ENCODE measurements at places on chromosomes 5 and 9. TPM values are rescaled to one million over a fixed set of nuclear protein-coding genes. Genes with fewer than 3 reads are reported as not detected.

GRCh38 chr9:131854896-131855613, 115.2 kb upstream of the RAPGEF1 start:
- no peak for DNase-seq

GRCh38 chr5:179802950-179803562, 3.6 kb downstream of the MGAT4B start:
- no peak for DNase-seq

- no peak for DNase-seq
These were observed 287.8 kb upstream of the TMEM161B start for GRCh38 chr5:88556406-88556805.

DNA sequence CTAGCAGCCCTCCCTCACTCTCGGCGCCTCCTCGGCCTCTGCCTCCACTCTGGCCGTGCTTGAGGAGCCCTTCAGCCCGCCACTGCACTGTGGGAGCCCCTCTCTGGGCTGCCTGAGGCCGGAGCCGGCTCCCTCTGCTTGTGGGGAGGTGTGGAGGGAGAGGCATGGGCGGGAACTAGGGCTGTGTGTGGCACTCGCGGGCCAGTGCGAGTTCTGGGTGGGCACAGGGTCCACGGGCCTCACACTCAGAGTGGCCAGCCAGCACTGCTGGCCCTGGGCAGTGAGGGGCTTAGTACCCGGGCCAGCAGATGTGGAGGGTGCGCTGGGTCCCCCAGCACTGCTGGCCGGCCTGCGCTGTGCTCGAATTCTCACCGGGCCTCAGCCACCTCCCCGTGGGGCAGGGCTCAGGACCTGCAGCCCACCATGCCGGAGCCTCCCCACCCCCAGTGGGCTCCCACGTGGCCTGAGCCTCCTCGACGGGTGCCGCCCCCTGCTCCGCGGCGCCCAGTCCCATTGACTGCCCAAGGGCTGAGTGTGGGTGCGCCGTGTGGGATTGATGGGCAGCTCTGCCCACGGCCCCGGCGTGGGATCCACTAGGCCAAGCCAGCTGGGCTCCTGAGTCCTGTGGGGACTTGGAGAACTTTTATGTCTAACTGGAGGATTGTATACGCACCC, 30.4 kb upstream of the FCHO2 start:
- DNase-seq, result no peak

The TMEM252 gene
- not detected for total RNA-seq

DNA sequence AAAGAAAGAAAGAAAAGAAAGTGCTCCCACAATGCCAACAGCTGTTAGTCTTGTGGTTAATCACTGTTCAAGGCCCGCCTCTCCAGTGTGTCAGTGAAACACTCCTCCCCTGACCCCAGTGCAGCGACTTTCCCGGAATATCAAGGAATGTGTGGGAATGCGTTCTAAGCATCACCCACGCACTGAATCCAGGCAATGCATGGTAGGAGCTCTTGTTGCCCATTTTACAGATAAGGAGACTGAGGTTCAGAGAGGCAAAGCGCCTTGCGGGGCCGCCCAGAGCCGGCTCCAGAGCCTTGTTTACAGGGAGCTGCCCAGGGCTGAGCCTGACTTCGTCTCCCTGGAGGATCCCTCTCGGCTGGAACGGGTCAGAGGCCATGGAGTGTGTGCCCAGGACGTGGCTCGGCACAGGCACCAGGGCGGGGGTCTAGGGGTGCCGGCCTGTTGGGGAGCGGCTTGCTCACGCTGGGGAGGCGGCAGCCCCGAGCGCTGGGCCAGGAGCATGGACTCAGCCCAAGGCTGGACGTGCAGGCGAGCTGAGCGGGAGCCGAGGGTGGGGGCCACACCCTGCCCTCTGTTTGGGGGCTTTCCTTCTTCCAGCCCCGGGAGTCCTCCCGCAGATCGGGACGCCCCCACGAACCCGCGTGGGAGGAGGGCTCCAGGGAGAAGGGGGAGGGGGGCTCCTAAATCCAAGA, 823 bp downstream of the ST6GALNAC6 start:
- DNase-seq, result no peak

GRCh38 chr5:16384804-16385203, 80.8 kb downstream of the ZNF622 start:
- no peak for DNase-seq

DNA sequence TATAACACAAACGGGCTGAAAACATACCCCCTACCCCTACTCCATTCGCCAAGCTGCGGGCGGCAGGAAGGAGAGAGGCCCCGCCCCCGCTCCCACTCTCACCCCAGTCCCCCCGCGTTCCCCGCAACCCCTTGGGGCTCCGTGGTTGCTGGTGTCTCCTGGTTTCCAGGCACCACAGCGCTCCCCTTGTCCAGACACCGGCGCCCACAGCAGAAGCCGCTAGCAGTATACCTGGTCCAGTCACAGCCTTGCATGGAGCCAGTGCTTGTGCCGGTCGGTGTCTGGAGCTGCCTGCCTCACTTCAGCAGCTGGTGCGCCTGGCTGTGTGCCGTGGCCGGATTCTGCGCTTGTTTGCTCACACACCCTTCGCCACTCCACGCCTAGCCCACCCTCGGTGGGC, 240.5 kb upstream of the DAB2 start:
- DNase-seq, result no peak

The QRFP gene
- not detected for total RNA-seq

- no peak for DNase-seq
These were observed 163.4 kb downstream of the ERCC6L2 start for GRCh38 chr9:96038914-96039313.

- no peak for DNase-seq
These were observed 58.0 kb upstream of the ARRDC3 start for GRCh38 chr5:91441082-91441481.

DNA sequence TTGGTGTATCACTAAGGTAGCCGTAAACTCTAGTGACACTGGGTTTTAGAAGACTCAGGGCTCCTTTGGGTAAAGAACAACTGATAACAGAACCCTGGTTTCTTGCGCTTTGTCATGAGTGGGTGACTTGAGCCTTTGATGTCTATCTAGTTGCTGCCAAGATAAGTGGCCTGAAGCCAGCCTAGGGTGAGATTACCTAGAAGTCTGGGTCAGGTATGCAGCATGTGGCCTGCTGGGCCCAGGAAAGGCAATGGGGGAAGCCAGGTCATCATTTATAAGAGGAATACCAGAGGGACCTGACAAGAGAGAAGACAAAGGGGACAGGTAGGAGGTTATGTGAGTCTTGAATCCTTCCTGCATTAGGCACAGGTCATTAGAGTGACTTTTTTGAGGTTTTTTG, 23.2 kb upstream of the GARNL3 start:
- DNase-seq, result no peak

GRCh38 chr5:76371960-76372322, 31.1 kb upstream of the IQGAP2 start:
- DNase-seq, result no peak

GRCh38 chr5:10904862-10905432, 143.9 kb upstream of the DAP start:
- no peak for DNase-seq

GRCh38 chr5:131185523-131186104, 14.9 kb downstream of the LYRM7 start:
- no peak for DNase-seq

The GABRP gene
- total RNA-seq, result not detected

- no peak for DNase-seq
These were observed 418.0 kb downstream of the SPATA31D1 start for GRCh38 chr9:82406456-82407085.

DNA sequence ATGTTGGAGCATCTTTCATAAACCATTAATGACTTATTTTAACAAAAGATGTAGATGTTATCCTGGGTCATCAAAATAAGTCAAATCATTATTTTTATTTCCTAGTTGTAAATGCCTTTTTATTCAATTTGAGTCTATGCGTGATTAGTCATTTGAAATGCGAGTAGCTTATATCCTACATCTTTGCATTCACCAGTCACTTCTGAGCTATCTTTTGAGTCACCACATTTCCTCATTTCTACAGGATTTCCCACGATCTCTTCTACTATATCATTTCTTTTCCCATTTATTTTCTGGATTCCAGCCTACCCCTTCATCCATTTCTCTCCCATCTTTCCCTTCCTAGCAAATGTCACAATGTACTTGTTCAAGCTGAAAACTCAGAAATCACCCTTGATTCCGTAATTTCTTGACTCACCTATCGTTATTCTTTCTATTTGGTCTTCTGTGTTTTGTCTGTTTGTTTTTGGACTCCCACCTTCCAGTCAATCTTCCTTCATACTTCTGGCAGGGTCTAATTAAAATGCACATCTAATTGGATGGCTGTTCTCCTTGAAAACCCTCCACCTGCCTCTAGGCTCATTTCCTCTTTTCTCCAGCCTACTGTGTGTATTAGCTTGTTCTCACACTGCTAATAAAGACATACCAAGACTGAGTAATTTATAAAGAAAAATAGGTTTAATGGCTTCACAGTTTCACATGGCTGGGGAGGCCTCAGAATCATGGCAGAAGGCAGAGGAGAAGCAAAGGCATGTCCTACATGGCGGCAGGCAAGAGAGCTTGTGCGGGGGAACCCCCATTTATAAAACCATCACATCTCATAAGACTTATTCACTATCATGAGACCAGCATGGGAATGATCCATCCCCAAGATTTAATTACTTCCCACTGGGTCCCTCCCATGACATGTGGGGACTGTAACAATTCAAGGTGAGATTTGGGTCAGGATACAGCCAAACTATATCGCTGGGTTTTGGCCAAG, 112.4 kb downstream of the MEF2C start:
- no peak for DNase-seq

DNA sequence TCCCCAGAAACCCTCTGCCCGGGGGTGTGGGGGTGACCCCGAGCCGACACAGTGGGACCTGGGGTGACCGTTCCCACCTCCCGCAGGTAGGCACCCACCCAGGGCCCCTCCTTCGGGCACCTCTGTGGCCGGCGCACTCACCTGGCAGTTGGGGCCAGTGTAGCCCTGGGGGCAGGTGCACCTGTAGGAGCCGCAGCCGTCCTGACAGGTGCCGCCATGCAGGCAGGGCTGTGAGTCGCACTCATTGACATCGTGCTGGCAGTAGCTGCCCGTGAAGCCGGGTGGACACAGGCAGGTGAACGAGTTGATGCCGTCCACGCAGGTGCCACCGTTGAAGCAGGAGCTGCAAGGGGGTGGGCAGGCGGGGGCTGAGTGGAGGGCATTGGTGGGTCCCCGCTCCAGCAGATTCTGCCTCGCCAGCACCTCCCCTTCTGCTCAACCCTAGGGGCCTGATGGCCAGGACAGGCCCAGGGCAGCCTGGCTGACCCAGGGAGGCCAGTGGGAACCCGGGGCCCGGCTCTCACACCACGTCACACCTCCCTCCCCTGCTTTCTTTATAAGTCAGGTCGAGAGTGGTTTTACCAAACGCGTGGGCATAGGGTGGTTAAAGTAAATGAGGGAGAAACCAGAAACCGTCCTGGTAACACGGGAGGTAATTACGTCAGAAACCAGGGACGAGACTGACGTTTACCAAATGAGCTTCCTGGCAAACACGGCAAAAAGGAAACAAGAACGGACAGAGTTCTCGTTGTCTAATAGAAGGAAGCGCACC, 26.1 kb upstream of the SEC16A start:
- no peak for DNase-seq

DNA sequence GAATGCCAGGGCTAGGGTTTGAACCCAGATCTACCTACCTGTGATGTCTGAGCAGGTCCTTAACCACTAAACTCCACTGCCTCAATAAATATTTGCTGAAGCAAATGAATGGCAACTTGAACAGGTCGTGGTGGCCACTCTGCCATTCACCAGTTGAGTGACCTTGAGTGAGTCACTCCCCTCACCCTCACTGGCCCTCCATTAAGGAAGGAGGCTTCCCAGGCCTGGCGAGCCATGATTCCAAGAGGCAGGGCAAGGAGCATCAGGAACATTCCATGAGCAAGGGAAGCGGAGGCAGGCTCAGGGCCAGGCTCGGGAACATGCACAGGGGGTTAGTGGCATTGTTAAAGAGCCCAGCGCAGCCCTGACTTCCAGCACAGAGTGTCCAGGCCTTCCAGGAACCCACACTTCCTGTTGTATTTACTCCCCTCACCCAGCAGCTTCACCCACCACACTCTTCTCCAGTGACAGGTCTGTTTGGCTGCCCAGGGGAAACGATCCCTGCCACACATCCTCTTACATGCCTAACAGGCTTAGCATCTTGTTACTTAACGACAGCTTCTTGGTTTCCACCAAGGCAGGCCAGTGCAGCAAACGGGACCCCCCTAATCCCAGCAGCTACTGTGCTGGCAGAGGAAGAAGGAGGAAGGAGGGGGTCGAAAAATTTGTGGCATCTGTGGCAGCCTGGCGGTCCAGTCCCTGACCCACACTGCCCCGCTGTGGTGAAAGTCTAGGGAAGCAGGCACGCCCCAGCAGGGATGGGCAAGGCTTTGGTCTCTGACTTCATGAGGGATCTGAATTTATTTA, 43.7 kb upstream of the TTC1 start:
- no peak for DNase-seq

GRCh38 chr5:172035049-172035448, 28.6 kb upstream of the FBXW11 start:
- DNase-seq, result no peak

The IQGAP2 gene
- 51.4 TPM for total RNA-seq

DNA sequence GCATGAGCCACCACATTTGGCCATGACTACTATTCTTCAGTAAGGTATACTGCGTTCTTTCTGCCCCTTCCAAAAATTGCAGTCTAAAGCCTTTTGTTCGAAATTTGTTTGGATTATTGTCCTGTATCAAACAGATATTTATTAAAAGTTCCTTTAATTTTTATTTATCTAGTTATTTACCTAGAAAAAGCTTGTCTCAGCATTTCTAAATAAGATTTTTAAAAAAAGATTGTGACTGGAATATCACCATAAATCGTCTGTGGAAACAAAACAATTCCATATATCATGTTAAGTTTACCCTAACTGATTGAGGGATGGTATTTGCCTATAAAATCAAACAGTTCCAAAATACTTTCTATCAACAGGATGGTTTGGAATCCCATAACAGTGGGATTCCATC, 14.7 kb downstream of the GNG10 start:
- DNase-seq, result no peak

The GPR150 gene
- 0.18 TPM for total RNA-seq
